ENCODE measurements at places on chromosomes 5 and 9.

DNA sequence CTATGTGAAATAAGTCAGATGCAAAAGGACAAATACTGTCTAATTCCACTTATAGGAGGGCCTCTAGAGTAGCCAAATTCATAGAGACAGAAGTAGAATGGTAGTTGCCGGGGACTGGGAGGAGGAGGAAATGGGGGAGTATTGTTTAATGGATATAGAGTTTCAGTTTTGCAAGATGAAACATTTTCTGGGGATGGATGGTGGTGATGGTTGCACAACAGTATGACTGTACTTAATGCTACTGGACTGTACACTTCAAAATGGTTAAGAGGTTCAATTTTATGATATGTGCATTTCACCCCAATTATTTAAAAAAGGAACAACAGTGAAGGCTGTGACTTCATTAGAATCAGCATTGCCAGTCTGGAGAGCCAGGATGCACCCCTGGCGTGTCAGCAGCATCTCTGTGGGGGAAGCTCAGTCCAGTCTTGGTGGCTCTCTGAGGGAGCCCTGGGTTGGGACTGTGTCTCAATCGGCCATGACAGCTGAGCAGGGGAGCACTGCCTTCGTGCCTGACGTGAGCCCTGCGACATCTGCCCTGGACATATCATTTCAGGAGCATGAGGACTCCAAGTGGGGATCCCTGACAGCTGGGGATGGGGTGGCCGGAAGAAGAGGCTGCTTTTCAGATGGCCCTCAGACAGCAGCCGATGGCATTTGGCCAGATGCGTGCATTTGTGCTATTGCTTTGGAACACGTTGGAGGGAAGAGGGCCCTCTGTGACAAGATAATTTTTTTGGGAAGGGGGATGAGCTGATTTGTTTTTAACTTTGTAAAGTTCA is 130.8 kb upstream of the STC2 start:
- DNase-seq = no peak

- DNase-seq = no peak
These were observed 61.1 kb upstream of the TBC1D2 start for GRCh38 chr9:98316445-98317133.

- no peak for DNase-seq
These were observed 106.0 kb upstream of the KIF2A start for GRCh38 chr5:62199792-62200716.

GRCh38 chr5:173675287-173675996 is 59.0 kb upstream of the BOD1 start:
- DNase-seq = peak; percentile 15

GRCh38 chr5:124867137-124867704 is 120.8 kb upstream of the ZNF608 start:
- no peak for DNase-seq

DNA sequence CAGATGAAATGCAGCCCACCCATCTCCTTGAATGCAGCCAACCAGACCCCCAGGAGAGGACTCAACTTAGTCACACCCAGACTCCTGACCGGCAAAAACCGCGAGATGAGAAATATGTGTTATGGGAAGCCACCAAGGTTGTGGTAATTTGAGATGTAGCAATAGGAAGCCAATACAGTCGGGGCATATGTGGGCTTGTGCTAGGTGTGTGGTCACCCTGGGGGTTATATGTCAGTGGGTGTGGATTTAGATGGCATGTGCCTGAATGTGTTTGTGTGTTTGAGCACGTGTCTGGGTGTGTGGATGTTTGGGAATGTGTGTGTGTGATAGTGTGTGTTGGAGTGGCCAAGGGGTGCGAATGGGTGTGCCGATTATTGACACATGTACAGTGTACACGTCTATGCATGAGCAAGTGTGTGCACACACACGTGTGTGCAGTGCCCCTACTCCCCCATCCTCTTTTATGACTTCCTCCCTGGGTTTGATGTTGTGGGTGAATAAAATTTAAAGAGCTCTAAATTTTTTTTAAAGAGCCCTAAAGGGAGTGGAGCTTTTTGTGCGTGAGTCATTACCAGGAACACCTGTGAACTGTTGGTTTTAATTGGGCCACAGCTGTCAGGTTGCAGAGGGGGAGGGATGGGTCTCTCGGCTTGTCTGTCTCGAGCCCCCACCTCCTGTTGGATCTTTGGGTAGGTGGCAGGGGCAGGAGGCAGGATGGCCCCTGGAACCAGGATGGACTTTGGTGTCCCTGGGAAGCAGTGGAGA is 86.8 kb downstream of the LHX2 start:
- no peak for DNase-seq

DNA sequence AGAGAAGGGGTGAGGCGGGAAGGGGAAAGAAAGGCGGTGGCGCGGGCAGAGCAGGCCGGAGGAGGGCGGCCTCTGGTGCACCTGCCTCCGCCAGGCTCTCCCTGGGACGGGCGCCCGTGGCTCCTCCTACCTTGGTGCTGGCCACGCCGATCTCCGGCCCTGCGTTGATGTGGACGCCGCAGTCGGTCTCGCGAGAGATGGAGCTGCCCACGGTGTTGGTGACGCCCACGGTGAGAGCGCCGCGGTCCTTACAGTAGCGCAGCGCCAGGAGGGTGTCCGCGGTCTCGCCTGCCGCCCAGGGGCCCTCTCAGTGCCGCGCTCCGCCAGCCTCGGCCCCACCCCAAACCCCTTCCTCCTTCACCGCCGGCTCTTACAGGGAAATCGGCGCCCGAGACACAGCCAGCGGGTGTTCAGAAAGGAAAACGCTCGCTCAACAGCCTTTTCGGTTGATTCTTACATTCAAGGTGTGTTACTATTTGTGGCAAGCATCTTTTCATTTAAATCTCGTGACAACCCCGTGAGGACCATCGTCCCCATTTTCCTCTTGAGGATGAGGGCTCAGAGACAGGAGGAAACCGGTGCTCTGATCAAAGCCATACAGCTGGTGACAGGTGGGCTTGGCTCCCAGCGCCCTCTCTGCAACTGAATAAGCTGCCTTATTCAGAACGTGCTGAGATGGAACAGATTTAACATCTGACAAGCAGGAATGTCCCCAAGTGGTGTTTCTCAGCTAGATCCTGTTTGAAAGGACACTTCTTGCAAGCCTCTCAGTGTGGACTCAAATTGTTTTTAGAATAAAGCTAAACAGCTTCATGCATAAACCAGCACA is 22.0 kb upstream of the MAPK9 start:
- DNase-seq = peak; percentile 85

DNA sequence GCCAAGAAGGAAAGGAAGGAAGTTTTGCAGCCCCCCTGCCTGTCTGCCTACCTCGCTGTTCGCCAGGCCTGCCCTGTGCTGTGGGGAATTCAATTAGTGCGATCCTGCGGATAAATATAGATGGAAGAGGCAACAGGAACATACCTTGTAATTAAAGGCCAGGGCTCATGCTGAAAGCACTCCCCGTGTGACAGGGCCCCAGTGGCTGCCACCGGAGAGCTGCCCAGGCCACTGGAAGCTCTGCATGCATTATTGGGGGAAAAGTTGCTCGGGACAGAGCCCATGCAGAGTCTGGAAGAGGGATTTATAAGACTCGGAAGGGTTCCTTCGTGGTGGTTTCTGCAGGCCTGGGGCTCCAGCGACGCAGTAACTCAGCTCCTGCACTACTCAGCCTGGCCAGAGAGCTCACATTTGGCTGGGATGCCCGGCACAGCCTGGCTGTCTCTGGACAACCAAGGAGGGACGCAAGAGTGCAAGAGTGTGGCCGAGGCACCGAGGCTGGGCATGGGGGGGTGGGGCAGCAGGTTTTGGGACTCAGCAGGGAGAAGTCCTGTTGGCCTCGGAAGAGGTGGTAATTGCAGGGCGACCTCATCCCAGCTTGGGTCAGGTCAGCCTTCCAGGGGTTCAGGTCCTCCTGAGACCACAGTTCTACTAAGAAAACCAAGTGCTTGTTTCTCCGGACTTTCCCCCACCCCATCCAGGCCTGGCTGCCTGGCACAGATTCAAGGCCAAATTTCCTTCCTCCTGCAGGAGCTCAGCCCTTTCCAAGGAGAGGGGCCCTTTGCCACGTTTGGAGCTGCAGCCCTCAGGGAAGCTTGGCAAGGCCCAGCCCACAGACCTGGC is 68.1 kb upstream of the GGTA1 start:
- DNase-seq = no peak

DNA sequence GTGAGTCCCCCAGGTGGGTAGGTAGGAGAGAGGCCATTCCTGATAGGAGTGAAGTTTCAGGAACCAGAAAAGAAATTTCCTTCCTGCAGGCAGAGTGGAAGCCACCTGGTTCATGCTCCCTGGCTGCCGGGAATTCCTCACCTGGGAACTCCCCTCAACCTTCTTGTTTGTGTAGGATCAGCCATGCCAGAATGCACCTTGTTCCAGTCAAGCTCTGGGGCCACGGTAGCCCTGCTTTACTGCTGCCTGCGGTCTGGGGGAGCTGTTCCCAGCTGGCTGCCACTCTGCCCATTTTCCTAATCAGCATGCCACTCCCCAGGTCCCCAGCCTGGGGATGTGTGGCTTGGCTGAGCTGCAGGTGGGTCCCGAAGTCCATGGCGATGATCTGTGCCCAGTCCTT is 18.7 kb upstream of the B4GALT1 start:
- DNase-seq = no peak

- no peak for DNase-seq
These were observed 167.4 kb downstream of the TMEM167A start for GRCh38 chr5:82909771-82910170.

- no peak for DNase-seq
These were observed 60.1 kb upstream of the CLINT1 start for GRCh38 chr5:157918811-157919742.

DNA sequence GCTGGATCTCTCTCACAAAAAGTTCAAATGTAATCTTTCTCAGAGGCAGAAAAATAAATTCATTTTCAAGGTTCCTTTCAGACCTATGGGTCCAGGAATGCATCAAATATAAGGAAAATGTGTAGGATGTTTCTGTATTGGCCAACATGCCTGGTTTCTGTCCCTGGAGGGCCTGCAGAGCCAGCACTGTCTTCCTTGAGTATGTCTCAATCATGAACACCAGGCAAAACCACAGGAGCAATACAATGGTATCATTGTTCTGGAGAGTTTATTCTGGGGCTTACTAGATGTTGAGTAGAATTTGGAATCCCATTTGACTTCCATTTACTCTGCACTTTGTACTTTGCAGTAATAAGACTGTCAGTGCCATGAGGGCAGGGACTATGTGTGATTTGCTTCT is 23.5 kb downstream of the INSYN2B start:
- DNase-seq = no peak

DNA sequence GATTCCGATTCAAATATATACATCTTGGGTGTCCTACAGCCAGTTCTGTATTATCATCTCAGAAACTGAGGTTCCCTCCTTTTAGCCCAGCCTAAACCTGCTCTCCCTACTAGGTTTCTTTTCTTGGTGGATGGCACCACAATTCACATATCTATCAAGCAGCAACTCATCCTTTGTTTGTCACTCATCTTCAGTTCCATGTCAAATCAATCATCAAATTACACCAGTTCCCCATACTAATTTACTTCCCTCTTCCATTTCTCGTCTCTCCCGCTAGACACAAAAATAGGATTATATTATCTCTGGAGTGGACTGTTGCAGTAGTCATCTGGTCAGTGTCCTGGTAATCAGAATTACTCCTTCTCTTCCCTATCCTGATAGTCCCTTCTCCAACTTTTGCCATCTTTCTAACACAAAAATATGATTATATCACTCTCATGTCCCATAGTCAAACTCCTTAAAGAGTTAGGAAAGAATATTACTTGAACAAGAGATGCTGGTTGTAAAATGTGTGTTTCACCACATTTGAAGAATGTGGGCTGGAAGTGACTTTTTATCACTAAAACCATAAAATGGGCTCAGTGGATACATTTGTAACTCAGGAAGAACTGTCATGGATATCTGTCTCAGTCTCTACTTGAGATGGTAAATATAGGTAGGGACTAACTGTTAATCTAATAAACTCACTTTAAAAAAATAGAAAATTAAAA is 69.1 kb upstream of the RICTOR start:
- DNase-seq = no peak

DNA sequence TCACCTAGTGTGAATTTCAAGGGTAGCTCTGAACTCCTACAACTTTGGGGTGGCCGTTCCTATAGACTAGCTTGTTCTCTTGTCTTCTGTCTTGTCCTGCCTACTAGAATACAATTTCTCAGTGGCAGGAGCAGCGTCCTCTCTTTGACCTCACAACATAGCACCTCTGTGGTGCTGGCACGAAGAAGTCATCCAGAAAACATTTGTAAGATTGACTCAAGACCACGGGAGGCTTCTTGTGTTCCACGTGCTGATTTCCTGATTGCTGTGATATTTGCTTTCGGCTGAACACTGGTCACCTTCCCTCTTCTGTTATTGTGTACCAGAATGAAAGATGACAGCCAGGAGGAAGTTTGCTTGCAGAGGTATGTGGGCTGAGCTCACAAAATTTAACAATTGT is 27.0 kb downstream of the SLC1A1 start:
- no peak for DNase-seq

Measured in sciatic nerve (tissue), 2 donors.